ENCODE measurements at places on chromosomes 5 and 9.
A peak's percentile ranks its signal among the peaks of the same experiment; 100 is the strongest.

DNA sequence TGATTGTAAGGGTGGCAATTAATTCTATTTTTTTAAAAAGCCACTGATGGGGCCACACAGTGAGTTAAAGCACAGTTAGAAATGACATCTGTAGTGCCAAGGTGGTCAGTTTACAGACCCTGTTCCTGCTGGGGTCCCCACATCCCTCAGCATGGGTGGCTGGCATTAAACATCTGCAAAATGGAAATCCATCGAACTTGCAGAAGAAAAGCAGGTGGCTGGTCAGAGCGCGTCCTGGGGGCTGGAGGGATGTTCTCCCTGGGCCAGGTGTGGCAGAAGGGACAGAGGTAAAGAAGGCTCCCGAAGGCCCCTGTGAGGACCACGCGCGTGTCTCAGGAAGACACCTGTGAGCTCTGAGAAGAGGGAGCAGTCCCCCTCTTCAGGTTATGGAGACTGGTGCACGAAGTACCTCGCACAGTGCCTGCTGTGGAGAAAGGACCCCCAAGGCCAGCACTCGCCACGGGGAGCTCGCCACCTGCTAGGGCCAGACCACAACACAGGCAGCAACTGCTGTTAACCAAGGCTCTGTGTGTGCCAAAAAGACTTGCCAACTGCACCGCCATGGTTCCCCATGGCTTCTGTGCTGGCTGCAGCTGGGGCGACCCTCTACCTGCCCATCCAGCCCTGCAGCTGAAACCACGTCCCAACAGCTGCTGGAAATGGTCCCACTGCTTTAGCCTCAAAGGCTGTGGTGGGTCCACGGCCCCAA, 65.2 kb downstream of the RASGEF1C start:
- no peak overlapping the region for H3K4me3 ChIP-seq
- peaks cover 18% of the 10 kb centered on the region for H3K27me3 ChIP-seq
- no peaks in the 10 kb centered on the region for H3K36me3 ChIP-seq
- no peak for DNase-seq

DNA sequence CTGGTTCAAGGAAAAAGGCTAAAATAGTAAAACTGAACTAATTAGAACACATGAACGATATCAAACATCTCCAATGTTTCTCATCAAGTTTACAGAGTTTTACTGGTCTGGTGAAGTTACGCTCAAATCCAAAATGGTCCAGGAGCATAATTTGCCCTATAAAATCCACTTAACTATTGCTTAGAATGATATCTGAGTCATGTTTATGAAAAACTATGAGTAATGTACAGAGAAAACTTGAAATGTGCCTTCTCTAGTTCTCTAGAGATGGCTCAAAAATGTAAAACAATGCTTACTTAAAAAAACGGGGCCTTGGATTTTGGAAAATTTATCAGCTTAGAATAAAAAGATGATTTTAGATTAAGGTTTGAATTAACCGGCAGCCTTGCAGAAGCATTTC, 108.1 kb downstream of the FBXW11 start:
- no peaks in the 10 kb centered on the region for H3K27me3 ChIP-seq
- H3K4me3 ChIP-seq, result no peak overlapping the region
- peaks cover 7% of the 10 kb centered on the region for H3K4me1 ChIP-seq

DNA sequence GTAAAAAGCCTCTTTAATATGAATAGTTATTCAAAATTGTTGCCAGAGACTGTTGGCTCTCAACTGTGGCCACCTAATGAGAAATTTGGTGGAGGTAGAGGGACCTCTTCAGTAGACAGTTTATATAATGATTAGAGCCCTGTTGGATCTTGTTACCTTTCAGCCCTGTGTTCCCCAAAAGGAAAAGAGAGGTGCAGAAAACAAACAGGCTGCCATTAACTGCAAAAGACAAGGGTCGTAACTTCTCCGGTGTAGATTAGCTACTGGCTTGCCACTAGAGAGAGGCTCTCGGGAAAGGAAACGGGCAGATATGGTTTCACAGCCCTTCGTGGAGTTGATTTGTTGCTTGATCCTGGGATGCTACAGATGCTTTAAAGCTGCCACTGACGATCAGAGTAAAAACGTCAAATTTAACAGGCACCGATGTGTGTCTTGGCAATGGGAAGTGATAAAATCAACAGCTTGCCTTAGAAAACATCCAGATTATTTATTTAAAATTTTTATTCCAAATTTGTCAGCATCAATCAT, 7.8 kb downstream of the FST start:
- no peaks in the 10 kb centered on the region for H3K4me1 ChIP-seq
- H3K27me3 ChIP-seq, result peaks cover 25% of the 10 kb centered on the region
- no peak overlapping the region for H3K27ac ChIP-seq

DNA sequence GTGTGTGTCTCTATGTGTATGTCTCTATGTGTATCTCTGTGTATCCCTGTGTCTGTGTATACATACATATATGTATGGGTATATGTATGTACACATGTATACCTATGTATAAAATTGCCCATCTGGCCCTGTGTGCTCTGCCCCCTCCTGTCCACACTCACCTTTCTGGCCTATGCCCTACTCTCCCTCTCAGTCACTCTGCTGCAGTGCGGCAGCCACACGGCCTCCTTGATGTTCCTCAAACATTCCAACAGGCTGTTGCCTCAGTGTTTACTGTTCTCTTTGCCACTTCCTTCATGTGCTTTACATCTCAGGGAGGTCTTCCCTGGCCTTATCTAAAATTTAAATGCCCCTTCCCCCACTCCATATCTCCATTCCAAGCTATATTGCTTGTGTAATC, 18.3 kb upstream of the RNF180 start:
- H3K4me1 ChIP-seq, result no peaks in the 10 kb centered on the region
- H3K27ac ChIP-seq, result no peak overlapping the region
- no peaks in the 10 kb centered on the region for H3K27me3 ChIP-seq
- H3K36me3 ChIP-seq, result no peaks in the 10 kb centered on the region
- no peak overlapping the region for H3K4me3 ChIP-seq

- no peaks in the 10 kb centered on the region for H3K27me3 ChIP-seq
- no peaks in the 10 kb centered on the region for H3K36me3 ChIP-seq
- H3K4me1 ChIP-seq, result no peaks in the 10 kb centered on the region
Observed at GRCh38 chr5:116666901-116667300, 92.3 kb upstream of the SEMA6A start.

GRCh38 chr5:148209151-148209770, 6.4 kb downstream of the SPINK6 start:
- H3K4me3 ChIP-seq, result no peak overlapping the region
- H3K27ac ChIP-seq, result no peak overlapping the region
- H3K27me3 ChIP-seq, result peaks cover 5% of the 10 kb centered on the region
- H3K4me1 ChIP-seq, result no peaks in the 10 kb centered on the region
- no peak for DNase-seq
- no peaks in the 10 kb centered on the region for H3K36me3 ChIP-seq

DNA sequence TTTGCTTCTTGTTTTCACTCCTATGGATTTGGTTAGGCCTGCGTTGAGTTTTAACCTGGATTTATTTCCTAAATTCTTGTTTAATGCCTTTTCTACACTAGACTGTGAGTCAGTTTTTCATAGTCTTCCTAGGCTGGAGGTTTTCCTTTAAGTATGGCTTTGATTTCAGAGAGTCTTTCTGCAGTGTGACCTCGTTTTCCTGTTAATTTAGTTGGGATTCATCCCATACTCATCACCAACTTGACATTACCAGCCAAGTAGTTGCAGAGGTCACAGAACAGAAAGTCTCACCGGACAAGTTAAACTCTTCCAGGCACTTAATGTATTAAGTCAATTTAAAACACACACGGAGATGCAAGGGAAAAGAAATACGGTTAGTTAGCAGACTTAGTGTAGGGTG, 29.7 kb upstream of the AUH start:
- peaks cover 4% of the 10 kb centered on the region for H3K36me3 ChIP-seq
- no peak for DNase-seq
- H3K27ac ChIP-seq, result no peak overlapping the region
- no peaks in the 10 kb centered on the region for H3K27me3 ChIP-seq
- H3K4me3 ChIP-seq, result no peak overlapping the region
- H3K4me1 ChIP-seq, result peaks cover 7% of the 10 kb centered on the region

DNA sequence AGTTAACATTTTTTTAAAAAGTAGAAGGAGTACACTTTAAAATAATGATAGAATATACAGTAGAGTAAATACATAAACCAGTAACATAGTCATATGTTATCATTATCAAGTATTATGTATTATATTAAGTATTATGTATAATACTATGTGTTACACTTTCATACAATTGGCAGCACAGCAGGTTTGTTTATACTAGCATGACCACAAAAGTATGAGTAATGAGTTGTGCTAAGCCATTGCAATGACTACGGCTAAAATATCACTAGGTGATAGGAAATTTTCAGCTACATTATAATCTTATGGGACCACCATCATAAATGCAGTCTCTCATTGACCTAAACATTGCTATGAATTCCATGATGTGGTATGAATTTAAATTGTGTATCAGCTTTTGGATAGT, 506.0 kb downstream of the HTR1A start:
- H3K36me3 ChIP-seq, result no peaks in the 10 kb centered on the region
- H3K27ac ChIP-seq, result no peak overlapping the region
- no peaks in the 10 kb centered on the region for H3K27me3 ChIP-seq
- no peaks in the 10 kb centered on the region for H3K4me1 ChIP-seq
- no peak for DNase-seq

- no peaks in the 10 kb centered on the region for H3K27me3 ChIP-seq
- no peak overlapping the region for H3K4me3 ChIP-seq
- H3K4me1 ChIP-seq, result no peaks in the 10 kb centered on the region
- no peak for DNase-seq
Observed at GRCh38 chr5:5005353-5005752, 134.8 kb upstream of the ADAMTS16 start.

GRCh38 chr9:34124926-34125325, 1.6 kb downstream of the DCAF12 start:
- no peaks in the 10 kb centered on the region for H3K27me3 ChIP-seq
- peaks cover 37% of the 10 kb centered on the region for H3K4me1 ChIP-seq
- peaks cover 36% of the 10 kb centered on the region for H3K36me3 ChIP-seq
- H3K27ac ChIP-seq, result peak overlapping the region; percentile 95

GRCh38 chr9:136634904-136635303, 27.8 kb upstream of the EGFL7 start:
- H3K4me3 ChIP-seq, result no peak overlapping the region
- no peak overlapping the region for H3K27ac ChIP-seq
- peaks cover 5% of the 10 kb centered on the region for H3K4me1 ChIP-seq
- H3K36me3 ChIP-seq, result no peaks in the 10 kb centered on the region
- DNase-seq, result no peak

- no peak overlapping the region for H3K27ac ChIP-seq
- DNase-seq, result no peak
- peaks cover 11% of the 10 kb centered on the region for H3K4me1 ChIP-seq
- peaks cover 3% of the 10 kb centered on the region for H3K27me3 ChIP-seq
- peaks cover 2% of the 10 kb centered on the region for H3K36me3 ChIP-seq
Observed at GRCh38 chr5:33806738-33807442, 84.9 kb downstream of the ADAMTS12 start.

GRCh38 chr5:1772634-1773033, 27.0 kb downstream of the MRPL36 start:
- H3K4me1 ChIP-seq, result no peaks in the 10 kb centered on the region
- DNase-seq, result no peak
- H3K27me3 ChIP-seq, result peaks cover 6% of the 10 kb centered on the region
- no peak overlapping the region for H3K4me3 ChIP-seq

DNA sequence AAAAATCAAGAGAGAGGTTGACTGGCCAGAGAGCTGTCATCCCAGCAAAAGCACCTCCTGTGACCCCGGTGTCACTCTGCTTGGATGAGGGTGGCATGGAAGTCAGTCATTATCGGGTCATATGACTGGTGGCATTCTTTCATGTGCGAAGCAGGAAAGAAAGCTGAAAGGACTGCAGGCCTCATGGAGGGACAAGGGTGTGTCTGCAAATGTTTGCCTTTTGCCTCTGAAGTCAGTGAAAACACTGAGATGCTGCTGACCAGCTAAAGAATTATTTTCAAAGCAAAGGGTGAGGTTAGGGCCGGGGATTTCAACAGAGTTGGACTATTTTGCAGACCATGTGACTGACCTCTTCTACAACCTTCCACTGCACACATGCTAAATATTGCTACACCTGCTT, 298.3 kb downstream of the CSNK1G3 start:
- no peak overlapping the region for H3K4me3 ChIP-seq
- no peaks in the 10 kb centered on the region for H3K27me3 ChIP-seq
- H3K27ac ChIP-seq, result no peak overlapping the region
- DNase-seq, result no peak
- H3K4me1 ChIP-seq, result no peaks in the 10 kb centered on the region

DNA sequence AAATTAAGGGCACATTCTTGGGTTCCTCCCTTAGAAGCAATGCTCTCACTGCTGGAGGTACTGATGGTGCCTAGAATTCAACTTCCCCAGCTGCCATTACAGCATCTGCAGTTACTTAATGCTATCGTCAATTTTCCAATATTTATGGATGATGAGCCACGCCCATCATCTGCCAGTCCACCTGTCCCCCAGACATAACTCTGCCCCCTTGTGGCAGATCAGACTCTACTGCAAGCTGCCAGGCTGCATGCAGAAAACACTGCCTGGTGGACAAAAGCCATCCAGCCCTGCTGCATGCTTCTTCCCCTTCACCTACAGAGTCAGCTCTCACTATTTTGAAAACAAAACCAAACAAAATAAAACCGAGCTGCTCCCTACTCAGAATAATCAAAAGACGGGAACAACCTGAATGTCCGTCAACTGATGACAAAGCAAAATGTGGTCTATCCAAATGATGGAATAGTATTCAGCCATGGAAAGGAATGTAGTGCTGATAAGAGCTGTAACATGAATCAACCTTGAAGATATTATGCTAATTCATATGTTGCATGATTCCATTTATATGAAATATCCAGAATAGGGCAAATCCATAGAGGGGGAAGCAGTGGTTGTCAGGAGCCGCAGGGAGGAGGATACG, 66.4 kb downstream of the RETREG1 start:
- H3K27me3 ChIP-seq, result no peaks in the 10 kb centered on the region
- H3K4me3 ChIP-seq, result no peak overlapping the region
- H3K27ac ChIP-seq, result no peak overlapping the region
- DNase-seq, result no peak

- H3K4me1 ChIP-seq, result no peaks in the 10 kb centered on the region
- H3K4me3 ChIP-seq, result no peak overlapping the region
- H3K36me3 ChIP-seq, result no peaks in the 10 kb centered on the region
- H3K27ac ChIP-seq, result no peak overlapping the region
Observed at GRCh38 chr9:30925635-30926034, 1458.8 kb upstream of the ACO1 start.

GRCh38 chr9:113701774-113702755, 174.0 kb upstream of the ZNF618 start:
- no peak for DNase-seq
- peaks cover 9% of the 10 kb centered on the region for H3K4me1 ChIP-seq
- peaks cover 9% of the 10 kb centered on the region for H3K27me3 ChIP-seq

- H3K36me3 ChIP-seq, result no peaks in the 10 kb centered on the region
- DNase-seq, result no peak
- no peak overlapping the region for H3K4me3 ChIP-seq
- peaks cover 70% of the 10 kb centered on the region for H3K27me3 ChIP-seq
- H3K27ac ChIP-seq, result no peak overlapping the region
Observed at GRCh38 chr9:68933434-68934328, 80.2 kb downstream of the PRKACG start.

- H3K27ac ChIP-seq, result no peak overlapping the region
- no peak overlapping the region for H3K4me3 ChIP-seq
- H3K27me3 ChIP-seq, result no peaks in the 10 kb centered on the region
- peaks cover 32% of the 10 kb centered on the region for H3K36me3 ChIP-seq
- DNase-seq, result no peak
Observed at GRCh38 chr5:115831163-115831768, 10.1 kb downstream of the ATG12 start.

GRCh38 chr9:133789778-133790177, 51.6 kb upstream of the SARDH start:
- no peak overlapping the region for H3K27ac ChIP-seq
- H3K4me3 ChIP-seq, result no peak overlapping the region

All from activated naive CD8-positive, alpha-beta T cell treated with anti-CD3 and anti-CD28 coated beads, Interleukin-2, amount 10 ng/mL, durations not matched to agents 7 days and 5 days (primary cell).